ENCODE measurements at places on chromosomes 7 and 10. TPM values are rescaled to one million over a fixed set of nuclear protein-coding genes. Genes with fewer than 3 reads are reported as not detected.

GRCh38 chr10:123284022-123284421, 129.8 kb downstream of the BUB3 start:
- no peak for DNase-seq
- H3K4me3 ChIP-seq: no peak overlapping the region
- no peaks in the 10 kb centered on the region for H3K36me3 ChIP-seq
- no peaks in the 10 kb centered on the region for H3K4me1 ChIP-seq

GRCh38 chr7:66779669-66780409, 39.3 kb downstream of the RABGEF1 start:
- peak overlapping the region; percentile 13 for H3K27ac ChIP-seq
- no peaks in the 10 kb centered on the region for H3K36me3 ChIP-seq
- H3K4me1 ChIP-seq: peaks cover 3% of the 10 kb centered on the region
- H3K4me3 ChIP-seq: no peak overlapping the region
- DNase-seq: no peak
- H3K27me3 ChIP-seq: no peaks in the 10 kb centered on the region

- no peaks in the 10 kb centered on the region for H3K4me1 ChIP-seq
- DNase-seq: no peak
- no peaks in the 10 kb centered on the region for H3K27me3 ChIP-seq
Measured at GRCh38 chr7:42372479-42372878, 135.5 kb upstream of the GLI3 start.

DNA sequence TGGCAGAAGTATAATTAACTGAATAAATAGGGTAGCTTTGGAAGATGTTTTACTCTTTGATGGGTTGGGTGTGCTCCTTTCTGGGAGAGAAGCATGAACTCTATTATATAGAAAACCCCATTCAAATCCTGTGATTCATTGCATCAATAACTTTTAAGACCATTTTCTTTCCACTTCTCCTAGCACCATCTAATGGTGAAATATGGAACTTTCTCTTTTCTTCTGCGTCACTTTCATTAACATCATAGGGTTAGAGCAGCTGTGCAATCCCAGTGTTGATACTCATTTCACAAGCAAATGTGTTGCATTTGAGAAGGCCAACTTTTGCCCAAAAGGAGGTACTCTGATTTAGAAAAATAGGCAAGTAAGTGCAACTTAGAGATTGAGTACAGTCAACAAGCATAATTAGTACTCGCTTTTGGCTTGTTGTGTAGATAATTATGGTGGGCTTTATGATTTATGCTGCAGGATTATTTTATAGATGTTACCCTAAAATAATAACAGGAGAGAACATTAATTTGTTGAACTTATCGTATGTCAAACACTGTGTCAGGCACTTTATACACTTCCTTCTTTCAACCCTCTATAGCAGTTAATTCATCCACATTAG, 92.9 kb downstream of the CPED1 start:
- DNase-seq: peak; percentile 60
- no peak overlapping the region for H3K4me3 ChIP-seq
- no peaks in the 10 kb centered on the region for H3K4me1 ChIP-seq
- no peak overlapping the region for H3K27ac ChIP-seq
- H3K36me3 ChIP-seq: no peaks in the 10 kb centered on the region
- H3K27me3 ChIP-seq: no peaks in the 10 kb centered on the region

Gene NME8
- not detected for polyA plus RNA-seq
